Cardiac fibroblast (primary cell): ENCODE measurements at places on chromosomes 2 and 18.

GRCh38 chr18:13415736-13416135, 197.2 kb downstream of the LDLRAD4 start:
- DNase-seq: no peak

- no peak for DNase-seq
These were observed 154.1 kb upstream of the ZNF804A start for GRCh38 chr2:184444217-184444616.

- DNase-seq: peak; percentile 28
These were observed 4.2 kb downstream of the UXS1 start for GRCh38 chr2:106189764-106190468.

DNA sequence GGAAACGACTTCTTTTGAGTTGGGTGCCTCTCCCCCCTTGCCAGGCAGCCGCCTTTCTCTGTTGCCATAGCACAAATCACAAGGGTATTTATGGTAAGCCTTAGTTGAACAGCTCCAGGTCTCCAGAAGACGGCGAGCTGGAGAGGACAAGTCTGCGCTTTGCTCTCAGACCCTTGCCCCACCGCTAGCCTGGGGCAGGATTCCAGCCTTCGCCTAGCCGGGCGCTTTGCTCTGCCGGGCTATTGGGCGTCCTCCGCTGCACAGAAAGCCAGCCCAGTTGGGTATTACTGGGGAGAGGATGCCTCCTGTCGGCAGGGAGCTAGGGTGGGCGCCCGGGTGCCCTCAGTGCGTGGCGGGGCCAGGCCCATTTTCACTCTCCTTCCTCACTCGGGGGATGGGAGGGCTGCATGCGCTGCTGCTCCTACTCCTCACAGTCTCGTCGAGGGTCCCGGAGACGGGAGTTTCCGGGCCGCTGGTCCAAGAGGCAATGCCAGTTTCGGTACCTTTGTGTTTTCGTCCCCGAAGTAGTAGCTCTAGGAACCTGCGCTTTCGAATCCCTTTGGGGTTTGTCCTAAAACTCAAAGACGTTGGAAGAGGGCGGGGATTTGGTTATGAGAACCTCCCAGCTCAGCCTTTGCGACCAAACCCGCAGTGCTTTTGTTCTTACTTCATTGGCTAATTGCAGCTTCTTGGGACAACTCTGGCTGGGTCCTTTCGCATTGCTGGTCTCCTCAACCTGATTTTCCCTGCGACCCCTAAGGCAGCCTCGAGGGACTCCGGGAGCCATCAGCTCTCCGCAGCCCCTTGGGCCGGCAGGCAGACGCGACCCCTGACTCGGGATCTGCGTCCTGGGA, 3.6 kb upstream of the DLX2 start:
- peak; percentile 52 for DNase-seq

GRCh38 chr2:182715121-182715891, 751 bp upstream of the DNAJC10 start:
- DNase-seq: peak; percentile 52

GRCh38 chr2:28617502-28618184, 121.8 kb downstream of the PLB1 start:
- no peak for DNase-seq

DNA sequence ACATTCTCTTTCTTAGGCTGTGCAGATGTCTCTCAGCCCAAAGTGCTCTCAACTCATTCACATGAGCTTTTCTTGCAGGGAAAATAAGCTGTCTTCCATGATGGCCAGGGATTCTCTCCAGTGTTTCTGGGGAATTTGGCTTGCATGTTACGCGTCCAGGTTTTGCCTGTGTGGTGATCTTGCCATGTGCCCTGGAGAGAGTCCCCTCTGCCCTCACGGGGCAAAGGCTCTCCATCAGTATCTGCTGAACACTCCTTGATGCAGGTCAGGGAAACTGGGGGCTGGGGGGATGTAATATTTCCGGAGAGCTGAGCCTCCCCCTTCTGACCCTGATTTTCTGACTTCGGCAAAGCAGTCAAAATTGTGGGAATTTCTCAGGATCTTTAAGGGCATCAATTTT, 87.6 kb downstream of the ACKR3 start:
- DNase-seq: no peak

DNA sequence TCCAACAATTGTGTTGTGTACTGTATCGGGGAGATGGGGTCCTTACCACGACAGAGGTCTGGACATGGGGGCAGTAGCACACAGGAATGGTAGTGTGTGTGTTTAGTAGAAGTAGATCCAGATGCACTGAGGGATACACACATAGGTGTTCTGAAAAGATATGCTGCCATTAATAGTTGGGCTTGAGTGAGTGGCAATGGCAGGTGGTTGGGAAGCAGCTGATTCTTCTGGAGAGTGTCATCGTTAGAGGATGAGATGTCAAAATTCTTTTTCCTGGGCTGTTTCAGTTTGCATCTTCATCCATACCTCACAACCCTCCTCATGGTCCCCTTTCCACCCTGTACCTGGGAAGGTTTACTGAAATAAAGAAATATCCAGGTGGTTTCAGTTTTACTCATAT, 66.6 kb downstream of the UGGT1 start:
- no peak for DNase-seq

DNA sequence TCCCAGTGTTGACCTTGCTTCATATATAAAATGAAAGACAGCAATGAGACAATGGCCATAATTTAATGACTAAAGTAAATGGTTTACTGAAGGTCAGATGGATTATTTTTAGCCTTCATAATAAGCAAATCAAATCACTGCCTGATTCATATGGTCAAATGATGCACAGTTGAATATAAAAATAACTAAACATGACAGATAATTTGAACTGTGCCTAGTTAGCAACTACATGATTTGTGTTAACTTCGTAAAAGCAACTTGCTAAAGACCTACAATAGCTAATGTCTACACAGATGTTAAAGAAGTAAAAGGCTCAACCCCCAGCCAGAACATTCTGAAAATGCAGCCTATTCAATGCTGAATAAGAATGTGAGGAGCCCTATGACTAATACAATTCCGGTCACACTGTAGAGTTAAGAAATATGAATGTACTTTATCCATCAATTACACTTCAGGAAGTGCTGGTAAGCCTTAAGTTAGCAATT, 590.8 kb upstream of the CDH2 start:
- peak; percentile 89 for DNase-seq

DNA sequence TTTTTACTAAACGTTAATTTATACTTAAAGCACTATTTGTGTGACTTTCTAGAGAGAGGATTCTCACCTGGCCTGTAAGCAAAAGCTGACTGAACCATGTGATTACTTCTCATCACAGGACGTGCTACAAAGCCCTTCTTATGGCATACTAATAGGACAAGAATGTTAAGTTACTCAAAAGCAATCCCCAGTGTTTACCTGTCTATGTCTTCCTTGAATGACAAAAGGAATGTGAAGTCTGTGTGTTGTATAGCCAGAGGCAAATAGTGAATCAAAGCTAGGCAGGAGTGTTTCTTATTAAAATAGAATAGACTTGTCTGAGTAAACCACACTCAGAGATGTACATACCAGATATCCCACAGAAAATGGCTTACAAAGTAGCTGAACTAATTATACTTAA, 1465.5 kb downstream of the SUCLG1 start:
- no peak for DNase-seq

DNA sequence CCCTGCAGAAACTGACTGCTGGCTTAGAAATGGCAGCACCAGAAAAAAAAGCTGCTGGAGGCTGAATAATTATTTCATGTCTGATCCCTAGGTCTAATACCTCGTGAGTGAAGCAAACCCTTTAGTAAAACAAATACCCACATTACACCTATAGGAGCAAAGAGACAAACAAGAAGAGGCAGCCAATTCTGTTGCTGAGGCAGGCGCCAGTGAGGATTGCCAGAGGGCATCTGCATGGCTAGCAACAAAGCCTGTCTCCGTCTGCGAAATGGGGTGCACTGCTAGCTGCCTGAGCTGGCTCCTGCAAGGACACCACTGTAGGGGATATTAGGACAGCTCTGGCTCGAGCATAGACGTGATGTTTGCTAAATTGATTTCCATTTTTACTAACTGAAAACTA, 509.7 kb downstream of the TDRD15 start:
- DNase-seq: no peak

DNA sequence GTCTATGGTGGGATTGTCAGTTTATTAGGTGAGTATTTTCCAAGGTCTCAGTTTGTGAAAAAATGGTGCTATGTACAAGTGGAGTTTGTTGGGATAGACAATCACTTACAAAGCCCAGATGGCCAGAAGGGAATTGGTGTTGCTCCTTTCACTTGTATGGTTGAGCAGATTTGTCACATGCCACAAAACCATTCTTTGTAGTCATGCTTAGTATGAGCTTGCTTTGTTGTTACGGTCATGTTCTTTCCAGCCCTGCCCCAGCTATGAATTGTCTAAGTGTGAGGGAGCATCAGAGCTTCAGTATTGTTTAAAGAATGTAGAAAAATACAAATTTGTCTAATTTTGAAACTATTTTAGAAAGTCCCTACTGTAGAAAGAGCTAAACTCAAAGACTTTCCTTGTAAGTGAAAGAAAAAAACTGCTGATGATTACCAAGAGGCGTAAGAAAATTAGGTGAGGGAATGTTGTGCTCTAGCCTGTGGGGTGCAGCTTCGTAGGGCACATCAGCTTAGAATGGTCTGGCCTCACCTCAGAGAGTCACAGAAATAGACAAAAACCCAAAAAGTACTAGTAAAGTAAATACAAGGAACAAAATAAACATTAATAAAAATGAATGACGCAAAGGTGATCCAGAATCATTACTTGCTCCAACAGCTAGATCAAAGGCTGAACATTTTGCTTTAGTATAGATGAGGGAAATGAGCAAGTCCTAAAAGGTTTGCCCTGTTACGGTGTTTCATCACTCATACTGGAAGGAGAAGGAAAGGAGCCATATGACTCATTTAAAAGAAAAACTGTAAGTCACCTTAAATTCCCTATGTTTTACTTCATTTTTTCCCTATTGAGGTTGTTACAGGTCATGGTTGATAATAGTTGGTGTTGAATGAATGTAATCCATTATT, 9.2 kb downstream of the TGIF1 start:
- peak; percentile 58 for DNase-seq

DNA sequence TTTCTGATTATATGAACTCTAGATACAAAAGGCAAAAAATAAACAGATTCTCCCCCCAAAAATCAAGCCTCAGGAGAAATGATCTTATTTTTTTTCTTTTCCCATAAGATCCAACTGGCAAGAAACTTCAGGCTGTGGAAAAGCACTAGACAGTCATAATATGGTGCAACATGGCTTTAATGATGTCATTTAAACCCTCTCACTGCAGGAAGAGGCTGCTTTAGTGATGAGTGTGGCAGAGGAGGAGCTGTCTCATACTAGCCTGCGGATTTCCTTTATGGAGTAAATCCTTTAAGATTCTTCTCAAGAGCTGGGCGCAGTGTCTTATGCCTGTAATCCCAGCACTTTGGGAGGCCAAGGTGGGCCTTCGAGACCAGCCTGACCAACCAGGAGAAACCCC, 83.3 kb upstream of the CD28 start:
- peak; percentile 97 for DNase-seq

DNA sequence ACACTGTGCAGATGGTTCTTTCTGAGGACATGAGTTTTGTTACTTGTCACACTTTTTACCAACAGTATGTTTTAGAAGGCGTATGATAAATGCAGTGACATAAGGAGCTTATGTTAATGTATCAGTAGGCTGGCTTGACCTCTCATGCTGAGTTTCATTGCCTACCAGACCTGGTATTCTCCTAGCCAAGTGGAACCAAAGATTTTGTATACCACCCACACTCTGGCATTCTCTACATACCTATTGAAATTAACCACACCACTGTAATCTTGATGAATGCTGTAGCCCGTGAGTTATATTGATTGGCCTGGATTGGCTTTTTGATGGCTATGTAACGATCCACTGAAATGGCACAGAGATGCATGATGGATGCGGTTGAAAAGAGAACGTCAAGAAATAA, 11.4 kb downstream of the HTR2B start:
- no peak for DNase-seq

DNA sequence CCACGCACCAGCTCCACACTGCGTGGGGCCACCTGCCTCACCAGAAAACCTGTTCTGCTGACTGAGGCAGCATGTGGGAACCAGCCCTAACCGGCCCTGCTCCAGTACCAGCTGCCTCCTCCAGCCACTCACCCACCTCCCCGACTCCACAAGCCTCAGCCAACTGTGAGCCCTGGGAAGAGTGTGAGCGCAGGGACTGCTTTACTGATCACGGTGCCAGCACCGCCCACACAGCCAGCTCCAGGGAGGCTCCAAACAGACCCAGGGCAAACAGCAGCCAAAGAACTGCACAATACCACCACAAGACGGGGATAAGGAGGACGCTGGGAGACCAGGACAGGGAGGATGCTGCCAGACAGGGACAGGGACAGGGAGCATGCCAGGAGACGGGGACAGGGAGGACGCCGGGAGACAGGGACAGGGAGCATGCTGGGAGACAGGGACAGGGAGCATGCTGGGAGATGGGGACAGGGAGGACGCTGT, 28.4 kb downstream of the EIPR1 start:
- peak; percentile 37 for DNase-seq

GRCh38 chr2:217481577-217481976, 521.2 kb downstream of the TNS1 start:
- no peak for DNase-seq

DNA sequence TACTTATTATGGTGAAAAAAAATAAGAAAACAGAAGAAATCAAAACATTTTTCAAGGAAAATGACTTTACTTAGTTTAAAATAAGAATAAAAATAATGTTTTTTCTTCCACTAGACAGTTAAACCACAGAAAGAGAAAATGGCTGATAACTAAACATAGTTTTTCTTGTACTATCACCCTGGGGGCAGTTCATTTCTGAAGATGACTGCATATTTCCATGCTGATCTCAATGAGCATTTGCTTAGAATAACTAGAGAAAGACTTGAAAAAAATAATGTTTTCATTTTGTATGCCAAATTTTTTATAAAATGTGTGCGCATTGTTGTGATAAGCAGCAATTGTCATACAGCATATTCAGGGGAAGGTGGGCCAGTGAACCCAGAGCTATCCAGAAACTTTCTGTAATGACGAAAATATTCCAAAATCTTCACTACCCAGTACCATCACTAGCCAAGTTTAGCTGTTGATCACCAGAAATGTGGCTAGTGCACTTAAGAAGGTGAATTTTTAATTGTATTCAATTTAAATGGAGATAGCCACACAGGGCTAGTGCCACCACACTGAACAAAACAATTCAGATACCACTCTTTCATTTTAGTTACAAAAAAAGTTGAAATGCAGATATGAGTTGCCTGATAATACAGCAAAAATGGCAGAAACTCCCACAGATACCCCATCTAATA, 513.4 kb upstream of the NETO1 start:
- peak; percentile 42 for DNase-seq

DNA sequence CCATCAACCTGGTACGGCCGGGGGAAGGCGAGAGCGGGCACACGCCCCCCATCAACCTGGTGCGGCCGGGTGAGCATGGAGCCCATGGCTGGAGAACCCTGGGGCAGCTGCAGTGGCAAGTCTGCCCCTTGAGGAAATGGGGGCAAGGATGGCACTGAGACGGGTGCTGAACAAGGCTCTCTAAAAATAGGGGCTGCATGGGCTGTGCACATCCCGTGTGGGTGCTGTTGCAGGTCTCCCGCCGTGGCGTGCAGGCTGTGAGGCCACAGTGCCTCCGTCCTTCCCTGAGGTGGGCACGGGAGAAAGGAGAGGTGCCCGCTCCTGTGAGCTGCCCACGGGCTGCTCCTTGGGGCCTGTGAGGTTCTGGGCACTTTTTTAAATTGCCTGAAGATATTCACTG, 99.2 kb downstream of the NFATC1 start:
- DNase-seq: no peak
